ENCODE measurements at places on chromosomes 12 and 14.

DNA sequence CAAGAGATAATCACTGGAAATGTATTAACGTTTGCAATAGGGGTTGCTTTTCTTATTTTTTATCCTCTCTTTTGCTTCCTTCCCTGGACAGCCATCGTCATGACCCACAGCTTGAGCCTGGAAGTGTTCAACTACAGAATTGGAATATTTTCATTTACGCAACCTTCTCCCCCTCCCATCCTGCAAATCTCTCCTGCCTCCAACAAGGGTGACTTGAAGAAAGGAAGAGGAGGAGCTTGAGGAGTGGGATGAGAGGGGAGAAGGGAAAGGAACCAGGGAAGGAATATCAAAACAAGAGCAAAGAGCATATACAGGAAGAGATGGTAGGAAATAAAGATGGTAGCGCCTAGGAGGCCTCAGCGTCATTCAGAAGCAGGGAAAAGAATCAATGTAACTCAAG is 1.6 kb upstream of the MANSC4 start:
- DNase-seq: peak; percentile 9

DNA sequence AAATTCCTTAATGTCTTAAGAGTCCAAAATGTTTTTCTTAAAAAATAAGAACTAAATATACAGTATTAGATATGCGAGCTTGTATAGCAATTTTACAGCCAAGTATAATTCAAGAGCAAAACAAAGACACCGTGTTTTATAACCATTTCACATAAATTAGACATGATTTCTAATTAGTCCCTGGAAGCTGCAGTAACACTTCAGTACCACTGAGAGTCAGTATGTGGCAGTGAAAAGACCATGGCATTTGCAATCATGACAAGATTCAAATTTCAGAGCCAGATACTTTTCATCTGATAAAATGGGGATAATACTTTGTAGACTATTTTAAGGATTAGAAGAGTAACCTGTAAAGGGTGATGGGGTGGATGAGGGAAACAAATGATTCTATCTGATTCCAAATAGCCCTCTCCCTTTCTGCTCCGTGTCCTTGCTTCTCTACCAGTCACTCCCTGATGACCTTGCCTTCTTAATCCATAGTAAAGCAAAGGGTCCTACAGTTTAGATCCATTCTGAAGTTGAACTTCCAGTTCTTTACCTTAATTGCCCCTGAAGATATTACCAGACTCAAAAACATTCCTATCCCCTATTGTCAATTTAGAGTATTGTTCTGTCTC is 145.4 kb upstream of the ABCD2 start:
- DNase-seq: peak; percentile 56

DNA sequence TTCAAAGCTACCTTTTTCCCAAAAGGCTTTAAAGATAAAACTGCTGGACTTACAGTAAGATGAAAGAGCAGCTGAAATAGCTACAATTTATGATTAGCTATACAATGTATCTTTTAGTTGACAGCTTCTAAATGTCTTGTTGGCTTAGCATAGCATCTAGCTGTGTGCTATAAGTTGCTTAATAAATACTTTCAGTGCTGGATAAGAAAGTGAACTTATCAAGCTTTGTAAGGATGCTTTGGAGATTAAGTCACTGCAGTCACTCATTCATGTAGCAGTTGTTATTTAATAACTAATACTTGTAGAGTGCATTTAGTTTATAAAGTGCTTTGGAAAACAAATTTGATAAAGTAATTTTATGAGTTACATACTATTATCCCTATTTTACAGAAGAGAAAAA is 14.6 kb downstream of the CFAP54 start:
- no peak for DNase-seq

DNA sequence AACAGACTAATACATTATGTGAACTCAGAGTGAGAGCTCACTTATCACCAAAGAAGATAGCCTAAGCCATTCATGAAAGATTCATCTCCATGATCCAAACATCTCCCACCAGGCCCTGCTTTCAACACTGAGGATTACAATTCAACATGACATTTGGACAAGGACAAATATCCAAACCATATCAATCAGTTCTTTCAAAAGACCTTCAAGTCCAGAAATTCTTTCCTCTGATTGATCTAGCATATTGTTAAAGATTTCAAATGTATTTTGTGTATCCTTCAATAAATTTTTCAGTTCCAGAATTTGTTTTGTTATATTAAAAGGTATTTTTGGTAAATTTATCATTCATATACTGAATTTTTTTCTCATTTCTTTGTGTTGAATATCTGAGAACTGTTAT is 1055.8 kb downstream of the SLC6A15 start:
- DNase-seq: no peak

GRCh38 chr12:111687255-111687654 is 1.4 kb downstream of the ACAD10 start:
- no peak for DNase-seq

All from cerebellar cortex (tissue), 1 donor.